ENCODE measurements at places on chromosomes 4 and X.
A peak's percentile ranks its signal among the peaks of the same experiment; 100 is the strongest.

DNA sequence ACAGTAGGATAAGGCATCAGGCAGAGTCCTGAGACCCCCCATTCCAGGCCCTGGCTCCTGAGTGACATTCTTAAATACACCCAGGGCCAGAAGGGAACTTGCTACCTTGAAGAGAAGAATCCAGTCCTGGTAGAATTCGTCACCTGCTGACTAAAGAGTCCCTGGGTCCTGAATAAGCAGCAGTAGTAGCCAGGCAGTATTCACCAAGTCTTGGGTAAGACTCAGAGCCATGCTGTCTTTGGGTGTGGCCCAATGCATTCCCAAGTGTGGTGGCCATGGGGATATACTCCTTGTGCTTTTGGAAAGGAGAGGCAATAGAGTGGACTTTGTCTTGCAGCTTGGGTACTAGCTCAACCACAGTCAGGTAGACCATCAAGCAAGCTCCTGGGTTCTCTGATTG is 359.1 kb downstream of the DMD start:
- DNase-seq = no peak

DNA sequence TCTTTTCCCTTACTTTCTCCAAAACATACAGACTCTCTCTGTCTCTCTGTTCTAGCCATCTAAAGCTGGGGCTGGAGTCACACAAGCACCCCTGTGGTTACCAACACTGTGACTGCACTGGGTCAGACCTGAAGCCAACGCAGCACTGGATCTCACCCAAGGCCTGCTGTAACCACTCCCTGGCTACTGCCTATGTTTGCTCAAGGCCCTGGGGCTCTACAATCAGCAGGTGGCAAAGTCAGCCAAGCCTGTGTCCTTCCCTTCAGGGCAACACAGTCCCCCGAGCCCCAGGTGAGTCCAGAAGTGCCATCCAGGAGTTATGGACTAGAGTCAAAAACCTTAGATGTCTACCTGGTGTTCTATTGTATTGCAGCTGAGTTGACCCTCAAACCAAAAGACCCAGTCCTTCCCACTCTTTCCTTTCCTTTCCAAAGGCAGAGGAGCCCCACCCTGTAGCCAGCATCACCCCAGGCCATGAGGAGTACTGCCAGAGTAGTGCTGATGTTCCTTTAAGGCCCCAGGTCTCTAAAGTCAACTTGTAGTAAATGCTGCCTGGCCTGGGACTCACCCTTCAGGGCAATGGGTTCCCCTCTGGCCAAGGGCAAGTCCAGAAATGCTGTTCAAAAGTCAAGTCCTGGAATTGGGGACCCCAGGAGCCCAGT is 58.8 kb upstream of the RAP2C start:
- no peak for DNase-seq

GRCh38 chrX:10041383-10041782 is 74.2 kb downstream of the CLDN34 start:
- DNase-seq = no peak

DNA sequence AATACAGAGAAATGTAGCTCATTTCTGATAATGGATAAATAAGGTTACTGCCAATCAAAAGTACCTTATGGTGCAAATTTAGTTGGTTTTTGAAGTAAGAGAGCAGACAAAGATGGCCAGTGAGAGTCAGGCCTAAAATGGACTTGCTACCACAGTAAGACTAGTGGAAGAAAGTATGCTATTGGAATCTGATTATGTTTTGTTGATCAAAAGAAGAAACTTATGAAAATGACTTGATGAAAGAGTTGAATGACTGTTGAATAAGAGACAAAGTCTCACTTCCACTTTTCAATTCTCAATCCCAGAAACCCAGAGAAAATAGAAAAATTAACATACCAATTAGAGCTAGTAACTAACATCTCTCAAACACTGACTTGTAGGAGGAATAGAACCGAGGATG is 737.8 kb upstream of the INTU start:
- no peak for DNase-seq

DNA sequence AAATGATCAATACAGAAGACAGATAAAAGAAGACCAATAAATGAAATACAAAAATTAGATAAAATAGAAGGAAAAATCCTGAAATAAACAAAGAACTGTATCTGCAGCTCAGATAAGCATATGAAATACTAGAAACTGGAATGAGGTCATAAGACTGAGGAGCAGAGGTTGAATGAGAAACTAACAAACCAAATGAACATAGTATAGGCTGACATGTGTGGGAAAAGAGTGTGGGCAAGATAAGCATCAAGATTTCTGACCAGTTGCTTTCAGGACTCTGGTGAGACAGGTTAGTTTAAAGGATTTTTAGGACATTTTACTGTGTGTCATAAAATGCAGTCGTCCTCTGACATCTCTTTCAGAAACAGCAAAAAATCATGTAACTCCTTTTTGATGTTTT is 2073.2 kb upstream of the TENM3 start:
- no peak for DNase-seq

- DNase-seq = no peak
Observed at GRCh38 chrX:68692651-68693050, 45.2 kb downstream of the STARD8 start.

DNA sequence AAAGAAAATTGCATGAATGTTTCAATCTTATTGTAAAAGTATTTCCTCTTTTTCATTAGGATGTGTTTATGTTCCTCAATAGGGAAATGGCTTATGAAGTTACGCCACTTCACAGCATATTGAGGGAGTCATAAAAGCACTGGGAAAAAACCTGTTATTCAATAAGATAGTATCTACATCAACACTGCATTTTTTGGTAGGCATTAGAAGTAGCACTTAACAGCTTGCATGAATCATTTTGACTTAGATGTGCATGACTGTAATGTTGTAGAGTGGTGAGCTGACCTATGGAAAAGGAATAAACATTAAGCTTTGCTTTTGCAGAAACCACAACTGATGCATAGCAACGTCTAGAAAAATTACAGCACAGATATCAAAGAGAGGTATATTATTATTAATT is 111.2 kb upstream of the GRXCR1 start:
- DNase-seq = no peak

- DNase-seq = no peak
Observed at GRCh38 chrX:38699696-38700095, 101.6 kb upstream of the MID1IP1 start.

- DNase-seq = no peak
Observed at GRCh38 chrX:16828124-16828908, 41.8 kb downstream of the RBBP7 start.

- no peak for DNase-seq
Observed at GRCh38 chr4:64940698-64941097, 531.4 kb upstream of the TECRL start.

DNA sequence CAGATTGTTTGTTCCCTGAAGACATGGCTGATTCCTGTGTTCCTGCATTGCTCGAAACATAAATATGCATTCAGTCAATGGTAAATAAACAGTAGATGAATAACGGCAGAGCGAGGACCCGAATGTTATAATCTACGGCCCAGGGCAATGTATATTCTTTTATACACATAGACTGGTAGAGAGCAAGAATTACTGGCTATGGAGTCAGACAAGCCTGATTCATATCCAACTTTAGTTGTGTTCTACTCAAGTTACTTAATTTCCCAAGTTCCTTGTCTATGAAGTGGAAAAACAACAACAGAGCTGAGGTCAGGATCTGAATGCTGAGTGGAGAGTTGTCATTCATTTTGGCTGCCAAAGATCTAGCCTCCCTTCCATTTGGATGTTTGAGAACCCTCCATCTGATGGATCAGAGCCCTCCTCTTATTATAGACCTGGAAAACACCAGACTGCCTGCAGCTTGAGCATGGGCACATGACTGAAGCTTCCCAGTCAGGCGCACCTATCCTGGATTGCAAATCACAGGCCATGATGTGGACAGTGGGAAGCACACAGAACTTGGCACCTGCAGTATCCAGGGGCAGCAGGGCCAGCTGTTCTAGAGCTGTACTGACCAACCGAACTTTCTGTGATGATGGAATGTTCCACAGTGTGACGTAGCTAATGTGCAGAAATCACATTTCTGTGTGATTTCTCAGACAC is 80.1 kb downstream of the FAM184B start:
- DNase-seq = no peak

DNA sequence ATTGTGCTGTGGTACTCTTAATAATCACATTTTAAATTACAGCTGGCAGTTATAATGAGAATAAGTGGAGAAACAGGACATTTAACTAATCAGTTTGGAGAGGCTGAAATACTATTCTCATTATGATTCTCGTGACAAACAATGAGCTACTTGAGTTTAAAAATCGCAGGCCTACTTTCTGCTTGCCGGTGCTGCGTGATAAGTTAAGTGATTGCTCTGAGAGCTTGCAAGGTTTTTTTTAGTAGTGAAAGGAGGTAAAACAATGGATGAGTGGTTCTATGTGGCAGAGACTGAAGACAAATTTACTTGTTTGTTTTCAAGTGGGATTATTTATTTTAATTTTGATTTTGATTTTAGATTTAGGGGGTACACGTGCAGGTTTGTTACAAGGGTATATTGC is 114.0 kb downstream of the RAPGEF2 start:
- DNase-seq = no peak

DNA sequence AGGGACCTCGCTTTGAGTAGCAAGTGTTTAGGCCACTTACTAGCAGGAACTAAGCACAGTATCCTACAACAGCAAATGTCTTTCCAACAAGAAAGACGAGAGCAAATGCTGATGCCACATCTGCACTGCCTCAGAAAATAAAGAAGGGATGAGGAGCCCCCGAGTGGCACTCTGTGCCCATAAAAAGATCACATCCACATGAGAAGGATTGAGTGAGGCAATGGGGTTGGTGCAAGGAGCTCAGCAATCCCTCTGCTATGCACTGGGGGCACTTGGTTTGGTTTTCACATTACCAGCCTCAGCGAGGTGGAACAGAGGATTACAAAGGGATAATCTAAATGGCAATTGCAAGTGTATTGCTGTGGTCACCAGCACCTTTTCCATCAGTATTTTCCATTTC is 252.8 kb upstream of the SLC7A11 start:
- DNase-seq = no peak

DNA sequence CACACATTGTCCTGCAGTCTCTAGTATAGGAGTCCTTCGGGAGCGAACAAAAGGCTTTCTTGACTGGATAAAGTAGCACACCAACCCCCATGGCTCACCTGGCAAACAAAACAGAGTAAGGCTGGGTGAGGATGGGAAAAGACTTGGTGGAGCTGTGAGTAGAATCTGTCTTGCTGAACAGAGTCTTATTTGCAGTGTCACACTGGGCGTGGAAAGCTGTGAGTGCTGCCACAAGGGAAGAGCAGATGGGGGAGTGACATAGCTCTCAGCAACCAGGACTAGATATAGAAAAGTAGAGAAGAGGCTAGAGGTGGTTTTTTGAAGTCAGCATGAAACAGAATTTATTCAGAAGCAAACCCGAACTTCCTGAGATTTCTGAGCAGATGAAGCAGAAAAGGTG is 137.2 kb upstream of the ESX1 start:
- DNase-seq = no peak

DNA sequence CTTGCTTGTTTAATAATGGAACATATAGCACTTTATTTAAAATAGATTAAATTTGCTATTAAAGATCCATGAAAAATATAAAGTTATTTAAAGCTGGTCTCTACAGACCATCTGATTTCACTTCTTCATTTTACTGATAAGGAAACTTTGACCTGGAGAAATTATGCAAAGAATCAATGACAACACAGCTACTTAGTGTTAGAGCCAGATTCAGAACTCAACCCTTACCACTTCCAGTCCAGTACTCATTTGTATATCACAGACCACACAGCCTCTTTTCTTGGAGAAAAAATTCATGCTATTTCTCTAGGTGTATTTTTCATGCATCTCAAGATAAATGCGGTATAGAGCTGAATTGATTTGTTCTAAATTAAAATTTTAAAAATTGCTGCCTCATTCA is 34.0 kb downstream of the WDFY3 start:
- DNase-seq = no peak

DNA sequence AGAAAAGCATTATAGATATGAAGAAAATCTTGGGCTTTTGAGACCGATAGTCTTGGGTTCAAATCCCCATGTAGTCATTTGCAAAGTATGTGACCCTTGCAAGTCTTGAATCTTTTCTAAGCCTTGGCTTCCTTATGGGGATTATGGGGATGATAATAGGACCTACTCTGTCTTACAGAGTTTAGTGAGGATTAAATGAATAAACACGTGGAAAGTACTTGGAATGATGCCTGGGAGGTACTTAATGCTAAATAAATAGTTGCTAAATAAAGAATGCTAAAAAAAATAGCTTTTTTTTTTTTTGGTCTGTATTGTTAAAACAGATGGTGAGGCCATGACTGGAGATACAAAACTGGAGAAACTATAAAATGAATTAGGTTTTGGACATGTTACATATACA is 292.7 kb downstream of the GPAT3 start:
- DNase-seq = no peak

DNA sequence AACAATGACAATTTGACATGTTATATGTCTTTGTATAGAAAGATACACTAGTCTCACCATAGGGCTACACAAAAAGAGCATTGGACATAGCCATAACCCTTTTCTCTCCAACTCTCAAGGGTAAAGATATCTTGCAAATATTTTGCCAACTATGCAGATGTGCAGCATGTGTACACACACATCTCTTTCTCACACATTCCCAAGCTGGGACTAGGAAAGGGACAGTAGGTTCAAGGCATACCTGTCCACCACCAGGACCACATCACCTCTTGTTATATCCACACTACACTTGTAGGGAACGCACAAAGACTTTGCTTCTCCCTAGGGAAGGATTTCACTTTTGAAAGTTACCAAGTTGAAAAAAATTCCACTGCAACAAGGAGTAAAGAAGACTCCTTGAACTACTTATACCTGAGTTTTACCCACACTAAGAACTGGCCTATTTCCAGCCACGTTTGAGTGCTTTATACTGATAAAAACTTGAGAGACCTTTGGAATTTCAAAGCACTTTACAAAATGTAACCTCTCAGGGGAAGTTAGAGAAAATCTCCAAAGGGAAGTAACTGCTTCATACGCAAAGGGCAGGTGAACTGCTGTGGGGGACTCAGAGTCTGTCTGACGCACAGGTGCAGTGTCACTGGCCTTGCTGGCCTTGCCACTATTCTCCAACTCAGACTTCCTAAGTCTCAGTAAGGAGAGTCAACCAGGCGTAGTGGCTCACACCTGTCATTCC is 36.9 kb downstream of the NR3C2 start:
- no peak for DNase-seq

GRCh38 chrX:13506574-13506973 is 62.8 kb upstream of the EGFL6 start:
- DNase-seq = peak; percentile 4

DNA sequence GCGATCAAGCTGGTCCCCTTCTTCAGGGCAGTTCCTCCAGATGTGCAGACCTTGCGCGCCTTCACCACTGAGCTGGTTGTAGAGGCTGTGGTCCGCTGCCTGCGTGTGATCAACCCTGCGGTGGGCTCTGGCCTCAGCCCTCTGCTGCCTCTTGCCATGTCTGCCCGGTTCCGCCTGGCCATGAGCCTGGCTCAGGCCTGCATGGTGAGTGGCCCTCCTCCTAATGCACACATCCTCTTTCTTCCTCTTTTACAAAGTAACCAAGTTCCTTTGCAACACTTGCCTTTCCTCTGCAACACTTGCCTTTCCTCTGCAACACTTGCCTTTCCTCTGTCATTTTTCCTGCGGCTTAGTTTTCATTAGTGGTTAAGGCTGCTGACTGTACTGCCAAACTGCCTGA is 1.8 kb downstream of the CCDC22 start:
- no peak for DNase-seq

GRCh38 chr4:66694739-66695138 is 850.6 kb downstream of the CENPC start:
- no peak for DNase-seq

GRCh38 chr4:174211622-174212044 is 71.8 kb downstream of the FBXO8 start:
- DNase-seq = no peak
